ENCODE measurements at places on chromosomes 6 and 20. TPM values are rescaled to one million over a fixed set of nuclear protein-coding genes. Genes with fewer than 3 reads are reported as not detected.

GRCh38 chr20:50340541-50340940 is 149.9 kb downstream of the CEBPB start:
- no peak for DNase-seq

GRCh38 chr6:101630941-101631340 is 237.4 kb downstream of the GRIK2 start:
- no peak for DNase-seq

DNA sequence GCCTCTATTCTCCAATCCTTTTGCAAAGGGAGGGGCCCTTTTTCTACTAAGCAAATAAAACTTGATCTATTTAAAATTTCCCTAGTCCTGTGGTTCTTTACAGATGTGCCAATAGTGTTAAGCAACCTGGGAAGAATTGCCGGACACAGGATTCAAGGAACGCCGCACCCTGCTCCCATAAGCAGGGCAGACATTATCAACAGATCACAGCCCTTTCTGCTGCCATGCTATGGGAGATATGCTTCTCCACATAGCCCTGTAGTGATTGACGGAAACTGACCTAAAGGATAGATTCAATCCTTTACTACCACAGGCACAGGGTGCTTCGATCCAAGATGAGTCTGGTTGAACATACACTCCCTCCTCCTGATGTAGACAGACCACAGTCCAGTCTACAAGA is 118.4 kb upstream of the TRAF3IP2 start:
- no peak for DNase-seq

- DNase-seq, result no peak
Measured at GRCh38 chr6:9537381-9537780, 877.5 kb downstream of the TFAP2A start.

DNA sequence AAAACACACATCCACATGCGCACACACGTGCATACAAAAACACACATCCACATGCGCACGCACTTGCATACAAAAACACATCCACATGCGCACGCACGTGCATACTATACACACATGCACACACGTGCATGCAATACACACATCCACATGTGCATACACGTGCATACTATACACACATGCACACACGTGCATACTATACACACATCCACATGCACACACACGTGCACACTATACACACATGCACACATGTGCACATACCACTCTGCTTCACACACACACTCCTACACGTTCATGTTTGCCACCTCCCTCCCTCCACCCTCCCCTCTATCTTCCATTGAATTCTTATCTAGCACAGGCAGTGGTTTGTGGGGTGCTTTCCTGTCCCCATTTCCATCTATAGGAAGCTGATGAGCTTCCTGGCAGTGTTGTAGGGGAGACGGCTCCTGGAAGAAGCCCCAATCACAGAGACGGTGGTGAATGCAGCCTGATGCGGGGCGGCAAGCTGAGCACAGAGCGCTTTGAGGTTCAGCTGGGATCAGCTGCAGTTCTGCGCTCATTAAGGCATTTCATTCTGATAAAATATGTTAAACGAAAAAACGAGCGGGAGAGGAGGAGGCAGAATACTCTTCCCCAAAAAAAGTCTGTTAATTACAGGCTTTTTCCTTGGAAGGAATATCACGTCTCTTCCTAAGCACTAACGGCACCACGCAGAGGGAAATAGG is 287.7 kb downstream of the TAF4 start:
- peak; percentile 8 for DNase-seq

CTCFL gene
- total RNA-seq, result not detected

- no peak for DNase-seq
Measured at GRCh38 chr20:62856931-62857619, 4.5 kb downstream of the TCFL5 start.

DNA sequence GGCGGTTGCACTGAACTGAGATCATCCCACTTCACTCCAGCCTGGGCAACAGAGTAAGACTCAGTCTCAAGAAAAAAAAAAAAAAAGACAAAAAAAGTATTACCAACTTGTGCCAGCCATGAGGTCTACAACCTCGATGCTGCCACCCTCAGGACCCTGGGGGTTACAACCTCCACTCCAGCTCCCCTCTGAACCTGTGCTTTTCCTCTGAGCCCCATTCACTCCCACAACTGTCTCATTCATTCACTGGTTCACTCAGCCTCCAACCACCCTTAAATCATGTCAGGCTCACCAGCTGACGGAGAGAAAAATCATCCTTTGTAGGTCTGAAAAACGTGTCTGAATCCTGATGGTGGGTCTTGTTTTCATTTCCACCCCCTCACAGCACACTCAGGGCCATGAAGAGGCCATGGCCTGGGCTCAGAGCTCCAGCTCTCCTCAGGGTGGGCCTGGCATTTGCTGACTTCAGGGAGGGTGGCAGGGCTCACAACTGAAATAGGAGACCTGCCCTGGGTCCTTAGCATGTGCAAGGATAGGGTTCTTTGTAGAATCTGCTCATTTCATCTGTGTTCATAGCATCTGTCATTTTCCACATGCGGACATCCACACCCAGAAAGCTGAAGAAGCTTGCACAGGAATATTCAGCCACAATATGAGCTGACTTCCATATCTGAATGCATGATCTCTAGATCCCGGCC is 1.9 kb upstream of the ULBP1 start:
- DNase-seq, result no peak

DNA sequence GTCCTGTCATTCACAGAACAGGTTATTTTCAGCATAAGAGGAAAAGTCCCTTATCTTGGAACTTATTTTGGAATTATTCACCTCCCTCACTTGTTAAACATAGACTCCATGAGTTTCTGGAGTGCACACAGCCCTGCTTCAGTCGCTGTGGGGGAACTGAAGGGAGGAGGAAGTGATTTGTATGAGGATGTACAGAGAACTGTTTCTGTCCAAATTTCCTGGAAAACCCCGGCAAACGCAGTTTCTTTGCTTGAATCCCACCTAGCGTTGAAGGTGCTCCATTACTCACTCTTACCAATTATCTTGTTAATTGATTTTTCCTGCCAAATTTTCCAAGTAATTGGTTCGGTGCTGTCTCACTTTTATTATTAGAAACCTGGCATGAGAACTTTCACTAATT is 78.0 kb upstream of the AGPAT4 start:
- no peak for DNase-seq

- DNase-seq, result peak; percentile 77
Measured at GRCh38 chr6:84763003-84763885, 1.2 kb downstream of the TBX18 start.

GRCh38 chr6:36301781-36302180 is 31.9 kb downstream of the PNPLA1 start:
- no peak for DNase-seq

RHAG gene
- 0.62 TPM for total RNA-seq

DNA sequence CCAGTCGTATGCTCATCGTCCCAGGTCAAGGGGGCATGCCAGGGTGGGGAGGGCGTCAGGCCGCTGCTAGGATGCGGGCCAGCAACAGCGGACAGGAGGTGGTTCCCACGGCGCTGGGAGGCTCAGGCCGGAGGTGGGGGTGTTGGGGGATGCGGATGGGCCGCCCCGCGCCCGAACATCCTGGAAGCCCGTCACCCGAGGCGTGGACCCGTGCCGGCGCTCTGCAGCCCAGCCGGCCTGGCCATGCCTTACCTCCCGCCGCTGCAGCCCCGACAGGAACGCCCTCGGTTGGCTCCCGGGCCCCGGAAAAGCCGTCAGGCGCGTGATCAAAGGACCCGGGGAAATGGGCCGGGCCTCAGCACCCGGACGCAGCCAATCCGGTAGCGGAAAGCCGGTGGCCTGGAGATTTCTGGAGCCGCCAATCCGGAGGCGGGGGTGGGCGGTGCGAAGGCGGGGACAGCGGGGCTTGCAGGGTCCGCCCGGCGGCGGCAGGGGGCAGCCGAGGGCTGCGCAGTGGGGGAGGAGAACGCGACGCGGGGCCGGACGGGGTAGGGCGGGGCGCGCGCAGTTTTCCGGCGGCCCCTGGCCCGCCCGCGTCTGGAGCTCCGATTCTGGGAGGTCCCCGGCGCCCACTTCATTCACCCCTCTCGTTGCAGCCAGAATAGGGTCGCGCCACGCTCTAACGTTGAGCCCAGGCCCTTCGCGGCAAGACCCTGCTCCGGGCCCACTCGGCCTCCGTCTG is at the start of gene SMIM29:
Gene SMIM29, minus strand, starts transcription at position 280 of the 742 bp plus-strand sequence. CDS start 1,215 bp downstream, outside the sequence.
- peak; percentile 98 for DNase-seq

DNA sequence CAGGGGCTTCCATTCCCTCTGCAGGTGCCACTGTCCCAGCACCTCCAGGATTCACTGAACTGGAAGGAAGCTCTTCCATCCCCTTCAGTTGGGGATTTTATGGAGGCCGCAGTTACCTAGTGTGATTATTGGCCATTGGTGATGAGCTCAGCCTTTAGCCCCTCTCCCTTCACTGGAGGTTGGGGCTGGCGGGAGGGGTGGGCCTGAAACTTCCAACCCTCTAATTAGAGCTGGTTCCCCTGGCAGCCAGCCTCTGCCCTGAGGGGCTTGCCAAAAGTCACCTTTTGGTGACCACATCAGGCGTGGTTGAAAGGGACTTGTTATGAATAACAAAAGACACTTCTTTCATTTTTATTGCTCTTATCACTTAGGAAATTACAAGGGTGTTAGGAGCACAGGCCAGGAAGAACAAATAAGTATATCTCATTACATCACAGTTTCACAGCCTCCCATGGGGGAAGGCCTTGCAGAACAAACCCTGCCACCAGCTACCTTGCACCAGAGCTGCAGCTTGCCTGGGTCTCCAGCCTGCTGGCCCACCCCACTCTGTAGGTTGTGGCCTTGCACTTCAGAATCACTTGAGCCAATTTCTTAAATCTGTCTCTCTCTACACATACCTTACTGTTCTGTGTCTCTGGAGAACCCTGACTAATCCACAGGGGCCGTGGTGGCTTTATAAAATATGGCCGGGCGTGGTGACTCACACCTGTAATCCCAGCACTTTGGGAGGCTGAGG is 5.0 kb downstream of the PYGB start:
- no peak for DNase-seq
